CD4-positive, alpha-beta T cell treated with Interleukin-2 at 100 ng/mL for 4 hours (primary cell): ENCODE measurements at places on chromosomes 5 and 9.

- no peak for DNase-seq
Observed at GRCh38 chr9:1538301-1538700, 476.8 kb upstream of the SMARCA2 start.

DNA sequence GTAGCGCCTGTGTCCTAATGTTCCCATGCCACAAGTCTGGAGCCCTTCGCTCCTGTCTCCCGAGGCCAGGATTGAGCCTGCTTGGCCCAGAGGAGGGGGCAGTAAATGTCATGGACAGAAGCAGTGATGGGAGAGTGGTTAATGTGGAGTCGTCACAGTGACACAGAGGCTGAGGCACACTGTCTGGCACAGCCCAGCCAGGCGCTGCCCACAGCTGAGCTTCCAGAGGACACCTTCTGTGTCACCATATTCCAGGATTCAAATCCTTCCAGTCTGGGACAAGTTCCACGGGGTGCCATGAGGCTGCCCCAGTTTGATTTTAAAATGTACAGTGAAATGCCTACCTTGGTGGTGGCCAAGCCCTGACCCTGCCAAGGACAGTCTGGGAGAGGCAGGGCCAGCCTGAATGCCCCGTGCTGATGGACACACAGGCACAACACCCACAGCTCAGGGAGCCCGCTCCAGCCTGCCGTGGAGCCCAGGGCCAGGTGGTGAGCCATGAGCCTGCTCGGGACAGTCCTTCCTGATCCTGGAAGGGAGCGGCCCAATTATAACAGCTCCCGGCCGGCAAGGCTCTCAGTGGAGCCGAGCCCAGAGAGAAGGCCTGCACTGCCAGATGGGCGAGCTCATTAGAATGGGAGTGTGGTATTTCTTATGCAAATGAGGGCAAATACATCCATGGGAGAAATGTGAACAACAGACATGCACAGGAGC is 99.1 kb upstream of the RUFY1 start:
- DNase-seq = no peak

DNA sequence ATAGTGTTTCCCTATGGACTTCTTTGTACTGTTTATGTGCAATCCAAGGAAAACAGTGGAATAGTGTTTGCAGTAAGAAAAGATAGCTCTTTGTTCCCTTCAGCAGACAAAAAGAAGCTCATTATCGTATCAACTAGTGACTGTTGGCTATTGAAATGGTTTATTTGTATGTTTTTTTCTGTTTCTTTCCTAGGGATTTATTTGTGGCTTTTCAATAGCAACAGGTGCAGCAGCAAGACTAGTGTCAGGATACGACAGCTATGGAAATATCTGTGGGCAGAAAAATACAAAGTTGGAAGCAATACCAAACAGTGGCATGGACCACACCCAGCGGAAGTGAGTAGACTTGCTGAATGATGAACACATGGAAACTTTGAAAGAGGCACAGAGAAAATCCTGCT is 65.1 kb downstream of the SLC44A1 start:
- no peak for DNase-seq

DNA sequence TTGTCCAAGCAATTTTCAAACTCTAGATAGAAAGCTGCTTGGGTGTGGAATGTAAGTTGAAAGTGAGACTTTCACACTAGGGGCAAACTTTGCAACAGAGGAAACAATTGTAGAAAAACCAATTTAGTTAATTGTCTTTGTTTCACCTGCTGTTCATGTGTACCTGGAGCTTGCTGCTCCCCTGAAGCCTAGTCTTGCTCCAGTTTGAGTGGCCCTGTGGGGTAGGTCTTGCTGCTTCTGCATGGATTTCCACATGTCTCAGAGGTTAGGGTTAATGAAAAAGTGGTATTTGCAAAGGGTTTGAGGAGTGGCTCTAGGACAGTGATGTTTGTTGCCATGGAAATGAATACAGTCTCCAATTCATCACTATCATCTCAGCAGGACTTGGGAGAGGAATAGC is 182.2 kb downstream of the FSTL4 start:
- DNase-seq = no peak
